ENCODE measurements at places on chromosomes 4 and X.

- no peak for DNase-seq
These were observed 54.4 kb upstream of the LCORL start for GRCh38 chr4:18075823-18076433.

- no peak for DNase-seq
These were observed 70.1 kb downstream of the ATP8A1 start for GRCh38 chr4:42586775-42587174.

- DNase-seq = no peak
These were observed 5.5 kb downstream of the MAPK10 start for GRCh38 chr4:86354390-86354789.

DNA sequence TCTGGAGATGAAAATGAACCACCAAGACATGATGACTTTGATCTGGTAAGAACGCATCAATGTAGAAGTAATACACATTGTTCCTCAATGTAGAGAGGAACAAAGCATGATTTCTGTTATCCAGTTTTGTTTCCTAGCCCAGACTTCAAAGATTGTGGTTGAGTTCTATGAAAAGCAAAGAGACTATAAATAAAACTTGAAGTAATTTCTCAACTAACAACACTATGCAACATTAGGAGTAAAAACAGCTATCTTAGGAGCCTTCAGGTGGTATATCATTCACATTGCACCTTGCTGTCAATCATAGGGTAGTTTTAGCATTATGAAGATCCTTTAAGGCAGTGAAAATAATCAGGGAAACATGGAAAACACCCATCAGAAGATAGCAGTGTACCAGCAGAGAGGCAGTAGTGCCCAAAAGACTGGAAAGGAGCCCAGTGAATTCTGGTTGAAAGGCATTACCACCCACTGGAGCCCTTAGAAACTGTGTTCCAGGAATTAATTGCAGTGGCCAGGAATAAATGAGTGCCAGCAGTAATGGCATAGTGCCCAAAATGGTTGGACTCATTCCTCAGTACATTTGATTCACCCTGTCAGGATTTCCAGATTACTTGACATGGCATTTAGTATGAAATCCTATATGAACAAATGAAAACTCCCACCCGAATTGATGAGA, 300.7 kb upstream of the CXXC4 start:
- DNase-seq = no peak

DNA sequence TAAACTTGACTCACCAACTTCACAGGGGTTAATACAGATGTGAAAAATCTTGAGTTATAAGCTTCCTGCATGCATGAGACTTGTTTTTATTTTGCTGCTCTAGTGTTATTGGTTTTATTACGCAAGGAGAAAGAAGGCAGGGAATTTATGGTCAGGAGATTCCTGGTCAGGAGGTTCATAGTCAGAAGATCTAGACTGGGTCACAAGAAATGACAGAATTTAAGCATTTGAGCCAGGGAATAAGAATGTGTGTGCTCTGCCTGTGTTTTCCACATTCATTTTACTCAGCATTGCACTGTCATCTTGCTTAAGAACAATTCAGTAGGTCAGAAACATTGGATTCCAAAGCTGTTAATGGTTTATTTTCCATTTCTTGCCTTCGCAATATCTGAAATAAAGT, 2522.1 kb downstream of the ARAP2 start:
- no peak for DNase-seq

DNA sequence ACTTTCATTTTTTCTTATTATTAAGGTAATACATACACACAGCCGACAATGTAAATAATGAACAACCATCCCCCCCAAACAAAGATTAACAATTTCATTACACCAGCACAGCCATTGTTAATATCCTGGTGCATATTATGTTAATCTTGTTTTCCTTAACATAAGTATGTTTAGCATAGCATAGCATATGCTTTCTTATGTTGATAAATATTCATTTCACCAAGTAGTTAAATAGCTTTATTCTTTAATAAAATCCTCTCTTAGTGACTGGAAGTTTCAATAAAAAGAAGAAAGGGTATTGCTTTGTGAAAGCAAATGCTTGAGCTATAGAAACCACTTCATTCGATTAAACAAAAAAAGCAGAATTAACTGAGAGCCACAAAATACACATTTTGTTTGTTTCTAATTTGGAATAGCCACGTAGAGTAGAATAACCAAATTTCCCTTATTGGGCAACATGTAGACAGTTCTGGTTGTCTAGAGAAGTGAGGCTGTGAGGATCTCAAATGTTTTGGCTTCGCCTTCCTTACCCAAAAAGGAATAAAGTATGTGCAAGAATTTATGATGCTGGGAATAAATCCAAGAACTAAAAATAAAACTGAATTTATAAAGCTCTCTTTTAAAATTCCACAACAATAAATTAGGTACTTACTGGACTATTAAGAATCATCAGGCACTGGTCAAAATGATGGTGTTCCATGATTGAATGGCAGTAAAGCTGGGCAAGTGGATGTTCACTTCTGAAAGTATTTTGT, 118.0 kb downstream of the PDE5A start:
- no peak for DNase-seq

GRCh38 chr4:112361181-112361791, 64.1 kb downstream of the ALPK1 start:
- DNase-seq = no peak

- DNase-seq = no peak
These were observed 425.3 kb downstream of the SPRY1 start for GRCh38 chr4:123821861-123822260.

- DNase-seq = no peak
These were observed 1492.2 kb upstream of the TENM3 start for GRCh38 chr4:180751009-180751408.

DNA sequence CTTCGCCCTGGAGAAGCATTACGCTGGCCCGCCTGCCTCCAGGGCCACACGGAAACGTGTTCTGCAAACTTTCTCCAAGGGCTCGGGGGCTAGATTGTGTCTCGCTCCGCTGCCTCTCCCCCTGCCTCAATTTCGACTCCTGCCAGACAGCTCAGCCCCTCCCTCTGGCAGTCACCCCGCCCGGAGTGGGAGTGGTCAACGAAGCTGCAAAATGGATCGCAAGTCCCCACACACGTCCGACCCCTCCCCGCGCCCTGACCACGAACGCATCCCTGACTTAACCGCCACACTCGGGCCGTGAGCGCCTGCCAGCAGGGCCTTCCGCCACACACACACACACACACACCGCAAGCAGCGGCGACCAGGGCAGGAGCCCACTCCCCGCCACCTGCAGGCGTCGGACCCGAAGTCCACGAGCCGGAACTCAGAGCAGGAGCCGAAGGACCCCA, 47.0 kb upstream of the NKAP start:
- DNase-seq = no peak

DNA sequence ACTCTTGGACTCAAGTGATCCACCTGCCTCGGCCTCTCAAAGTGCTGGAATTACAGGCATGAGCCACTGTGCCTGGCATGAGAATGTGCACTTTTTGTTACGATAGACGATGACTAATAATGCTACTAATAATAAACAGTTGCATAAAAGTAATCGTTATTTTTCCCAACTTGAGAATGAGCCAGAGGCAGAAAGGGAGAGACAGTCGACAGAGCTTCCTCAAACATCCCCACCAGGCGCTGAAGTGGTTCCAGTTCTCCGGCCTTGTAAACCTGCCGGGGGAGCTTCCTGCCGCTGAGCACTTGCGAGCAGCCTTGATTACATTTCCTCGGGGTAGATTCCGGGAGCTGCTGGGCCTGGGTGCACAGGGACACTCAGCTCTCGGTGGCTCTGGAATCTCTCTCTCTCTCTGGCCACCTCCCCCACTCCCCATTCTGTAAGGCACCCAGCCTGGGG, 8.9 kb upstream of the HTRA3 start:
- no peak for DNase-seq

DNA sequence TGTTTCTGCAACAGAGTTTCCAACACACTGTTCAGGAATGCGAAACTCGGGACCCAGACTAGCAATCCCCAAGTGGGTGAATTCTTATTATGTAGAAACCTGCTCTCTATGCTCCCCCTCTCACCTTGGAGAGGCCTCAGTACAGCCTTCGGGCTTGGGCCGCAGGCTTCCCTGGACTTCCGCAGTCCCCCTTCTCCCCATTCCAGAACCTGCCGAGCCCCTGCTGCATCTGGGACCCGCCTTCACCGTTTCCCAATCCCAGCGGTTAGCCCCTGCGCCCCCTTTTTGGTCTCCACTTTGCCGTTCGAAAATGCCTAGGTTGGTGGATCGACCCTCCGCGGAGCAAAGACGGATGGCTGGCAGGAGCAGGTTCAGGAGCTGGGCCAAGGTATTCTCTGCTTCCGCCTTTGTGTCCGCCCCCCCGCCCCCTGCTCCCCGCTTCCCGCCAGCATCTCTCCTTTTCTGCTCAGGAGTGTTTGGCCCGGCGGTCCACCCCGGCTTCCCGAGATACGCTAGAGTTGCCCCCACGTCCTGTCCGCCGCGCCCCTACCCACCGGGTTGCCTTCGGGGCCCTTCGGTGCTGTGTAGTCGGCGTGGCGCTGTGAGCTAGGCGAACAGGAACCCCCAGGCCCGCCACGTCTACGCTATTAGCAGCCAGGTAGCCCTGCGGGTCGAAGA, 11.5 kb downstream of the HAND2 start:
- no peak for DNase-seq

GRCh38 chrX:124426288-124427169, 80.2 kb downstream of the SH2D1A start:
- no peak for DNase-seq

DNA sequence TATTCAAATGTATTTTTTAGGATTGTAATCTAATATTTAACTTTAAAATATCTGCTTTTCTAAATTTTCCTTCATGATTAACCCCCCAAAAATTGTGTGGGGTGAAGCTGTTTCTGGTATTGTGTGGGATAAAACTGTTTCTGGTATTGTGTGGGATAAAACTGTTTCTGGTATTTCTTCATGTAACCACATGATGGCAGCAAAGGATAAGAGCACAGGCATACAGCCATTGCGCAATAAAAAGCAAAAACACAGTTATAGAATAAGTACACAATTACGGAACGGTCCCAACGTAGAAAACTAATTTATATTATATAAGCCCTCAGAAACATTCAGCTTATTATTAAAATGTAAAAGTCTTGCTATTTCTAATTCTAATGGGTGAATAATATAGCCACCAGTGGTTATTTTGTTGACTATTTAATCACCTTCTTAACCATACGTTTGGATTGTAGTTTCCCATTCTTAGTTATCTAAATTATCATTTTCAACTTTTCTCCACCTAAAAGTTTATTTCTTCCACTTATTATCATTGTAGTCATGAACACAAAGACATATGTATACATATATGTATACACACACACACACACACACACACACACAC, 333.9 kb upstream of the FSTL5 start:
- DNase-seq = no peak

DNA sequence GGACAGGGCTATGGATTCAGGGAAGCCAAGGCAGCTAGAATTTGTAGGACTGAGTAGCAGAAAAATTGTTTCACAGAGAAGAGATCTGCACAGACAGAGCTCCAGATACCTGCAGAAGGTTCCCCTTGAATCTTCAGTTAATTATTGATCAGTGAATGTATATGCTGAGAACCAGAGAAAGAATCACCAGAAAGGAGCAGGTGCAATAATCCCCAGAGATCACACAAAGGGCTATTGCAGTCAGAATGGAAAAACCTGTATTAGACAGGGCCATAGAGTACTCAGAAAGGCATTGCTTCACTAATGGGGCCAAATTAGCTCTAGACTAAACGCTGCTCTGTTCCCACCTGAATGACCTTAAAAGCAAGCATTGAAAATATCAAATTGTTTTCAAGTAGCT, 35.5 kb upstream of the SMAD1 start:
- no peak for DNase-seq

DNA sequence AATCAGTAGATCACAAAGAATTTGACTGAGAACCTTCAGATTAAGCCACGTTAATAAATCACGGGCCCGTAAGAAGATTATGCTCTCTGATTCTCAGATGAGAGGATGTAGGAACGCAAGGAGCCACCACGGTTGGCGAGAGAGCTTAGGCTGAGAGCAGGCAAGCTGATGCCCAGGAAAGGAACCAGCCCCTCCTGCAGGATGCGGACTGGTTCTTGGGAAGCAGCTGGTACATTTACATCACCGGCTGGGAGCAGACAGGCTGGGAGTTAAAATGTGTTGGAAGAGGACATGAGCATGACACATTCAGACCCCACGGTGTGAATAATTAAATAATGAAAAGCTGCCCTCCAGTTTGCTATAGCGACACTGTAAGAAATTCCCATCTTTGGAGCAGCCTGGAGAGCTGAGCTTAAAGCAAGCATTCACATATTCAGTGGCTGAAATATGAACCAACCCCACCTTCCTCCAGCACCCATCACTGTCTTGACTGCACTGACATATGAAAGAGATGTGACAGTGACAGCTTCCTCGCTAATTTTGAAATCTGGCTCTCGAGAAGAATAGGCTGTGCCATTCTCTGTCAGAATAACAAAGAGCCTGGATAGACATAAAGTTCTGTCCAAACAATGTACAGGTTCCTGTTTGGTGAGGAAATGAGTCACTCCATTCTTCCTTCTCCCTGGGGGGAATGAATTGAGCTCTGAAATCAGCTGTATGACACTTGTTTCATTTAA, 33.1 kb downstream of the LNX1 start:
- no peak for DNase-seq

GRCh38 chr4:4851081-4851480, 8.4 kb upstream of the MSX1 start:
- DNase-seq = no peak

GRCh38 chr4:654871-655463, 19.1 kb downstream of the ATP5ME start:
- no peak for DNase-seq

DNA sequence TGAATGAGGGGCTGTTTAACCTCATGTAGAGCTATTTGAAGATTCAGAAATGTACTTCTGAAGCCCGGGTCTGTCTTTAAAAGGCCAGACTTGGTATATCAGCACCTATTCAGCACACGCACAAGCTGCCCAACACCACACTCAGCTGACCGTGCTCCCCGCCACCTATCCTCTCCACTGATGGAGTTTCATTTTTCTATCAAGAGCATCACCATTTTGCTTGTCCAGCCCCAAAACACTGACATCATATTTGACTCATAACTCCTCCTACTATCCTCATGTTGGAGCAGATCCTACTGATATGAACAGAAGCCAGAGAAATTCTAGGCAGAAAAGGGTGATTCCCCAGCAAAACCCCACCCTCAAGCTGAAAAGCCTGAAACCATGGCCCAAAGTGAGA, 100.3 kb downstream of the SORBS2 start:
- no peak for DNase-seq

All from stimulated activated CD8-positive, alpha-beta memory T cell treated with anti-CD3 and anti-CD28 coated beads, Interleukin-4, amount 100 ng/mL, for 1 hour (primary cell).